Smooth muscle cell of trachea (primary cell): ENCODE measurements at places on chromosomes 13 and 19. TPM values are rescaled to one million over a fixed set of nuclear protein-coding genes. Genes with fewer than 3 reads are reported as not detected.

ZIM2 gene
- not detected in 2 replicates for total RNA-seq

SHC2 gene
- total RNA-seq, result 1.0 and 10.3 TPM in 2 replicates

NLRP11 gene
- total RNA-seq, result under 0.01 TPM in 1 of 2 replicates, not detected in the other

NRTN gene
- total RNA-seq, result 0.50 TPM in 1 of 2 replicates, not detected in the other

ZNF549 gene
- total RNA-seq, result 5.6 and 6.3 TPM in 2 replicates

TRAPPC6A gene
- total RNA-seq, result 6.1 and 8.3 TPM in 2 replicates

CEACAM1 gene
- total RNA-seq, result not detected in 2 replicates

RASGRP4 gene
- not detected in 2 replicates for total RNA-seq

IRF3 gene
- 33.3 and 69.5 TPM in 2 replicates for total RNA-seq

OR7C1 gene
- not detected in 2 replicates for total RNA-seq

CLDN10 gene
- not detected in 2 replicates for total RNA-seq

NLRP7 gene
- total RNA-seq, result under 0.01 TPM in 1 of 2 replicates, not detected in the other

TEKTIP1 gene
- not detected in 2 replicates for total RNA-seq

SLAIN1 gene
- 0.15 and 0.17 TPM in 2 replicates for total RNA-seq

BCAM gene
- total RNA-seq, result 9.3 and 31.3 TPM in 2 replicates

NOVA2 gene
- not detected in 2 replicates for total RNA-seq

CHAF1A gene
- total RNA-seq, result 7.9 and 10.9 TPM in 2 replicates

SRRM5 gene
- total RNA-seq, result 0.17 TPM in 1 of 2 replicates, not detected in the other

DNAAF3 gene
- 0.33 and 0.87 TPM in 2 replicates for total RNA-seq

DIRAS1 gene
- 6.4 and 12.4 TPM in 2 replicates for total RNA-seq

TUBB4A gene
- not detected in 2 replicates for total RNA-seq

ZNF730 gene
- 0.33 and 2.6 TPM in 2 replicates for total RNA-seq

PSG1 gene
- 0.58 and 1.8 TPM in 2 replicates for total RNA-seq

ZIC2 gene
- total RNA-seq, result under 0.01 TPM in 1 of 2 replicates, not detected in the other

SULT2A1 gene
- total RNA-seq, result not detected in 2 replicates

COX6B2 gene
- not detected in 2 replicates for total RNA-seq

AZU1 gene
- total RNA-seq, result under 0.01 TPM in 1 of 2 replicates, not detected in the other

ZNF320 gene
- 14.8 and 16.2 TPM in 2 replicates for total RNA-seq

NKPD1 gene
- total RNA-seq, result under 0.01 and 0.66 TPM in 2 replicates

ABHD8 gene
- total RNA-seq, result 19.3 and 21.0 TPM in 2 replicates

FGF14 gene
- 0.17 and 1.7 TPM in 2 replicates for total RNA-seq

OR10H1 gene
- total RNA-seq, result under 0.01 TPM in 1 of 2 replicates, not detected in the other

FLT3 gene
- not detected in 2 replicates for total RNA-seq

SPACA4 gene
- not detected in 2 replicates for total RNA-seq

ZNF724 gene
- total RNA-seq, result 1.8 and 6.7 TPM in 2 replicates

YIPF2 gene
- 93.5 and 117 TPM in 2 replicates for total RNA-seq

TNFRSF19 gene
- total RNA-seq, result 117 and 144 TPM in 2 replicates

ZNF415 gene
- 4.8 and 15.2 TPM in 2 replicates for total RNA-seq

NECTIN2 gene
- 45.2 and 61.5 TPM in 2 replicates for total RNA-seq

IGFL2 gene
- total RNA-seq, result not detected in 2 replicates

NEK5 gene
- under 0.01 TPM in 1 of 2 replicates, not detected in the other for total RNA-seq

UNC13A gene
- under 0.01 and 0.50 TPM in 2 replicates for total RNA-seq

PABPC3 gene
- 0.15 and 0.17 TPM in 2 replicates for total RNA-seq

INSR gene
- 10.9 and 30.6 TPM in 2 replicates for total RNA-seq

PTH2 gene
- total RNA-seq, result not detected in 2 replicates

VSTM2B gene
- not detected in 2 replicates for total RNA-seq

SMIM24 gene
- not detected in 2 replicates for total RNA-seq

APOC4 gene
- total RNA-seq, result not detected in 2 replicates

KLK1 gene
- total RNA-seq, result not detected in 2 replicates

MADCAM1 gene
- 0.15 TPM in 1 of 2 replicates, not detected in the other for total RNA-seq

STOML3 gene
- total RNA-seq, result not detected in 2 replicates

ZNF546 gene
- total RNA-seq, result 7.0 and 10.6 TPM in 2 replicates

ZNF626 gene
- 13.7 and 14.7 TPM in 2 replicates for total RNA-seq

OLFM4 gene
- total RNA-seq, result not detected in 2 replicates

PEAK3 gene
- total RNA-seq, result not detected in 2 replicates

MPHOSPH8 gene
- total RNA-seq, result 14.4 and 18.0 TPM in 2 replicates

CGB8 gene
- not detected in 2 replicates for total RNA-seq

KLK3 gene
- not detected in 2 replicates for total RNA-seq
